Vagina (tissue), 2 donors: ENCODE measurements at places on chromosomes 11 and 22. TPM values are rescaled to one million over a fixed set of nuclear protein-coding genes. Genes with fewer than 3 reads are reported as not detected.

- DNase-seq, result no peak
These were observed 75.3 kb upstream of the MTNR1B start for GRCh38 chr11:92894197-92894596.

DNA sequence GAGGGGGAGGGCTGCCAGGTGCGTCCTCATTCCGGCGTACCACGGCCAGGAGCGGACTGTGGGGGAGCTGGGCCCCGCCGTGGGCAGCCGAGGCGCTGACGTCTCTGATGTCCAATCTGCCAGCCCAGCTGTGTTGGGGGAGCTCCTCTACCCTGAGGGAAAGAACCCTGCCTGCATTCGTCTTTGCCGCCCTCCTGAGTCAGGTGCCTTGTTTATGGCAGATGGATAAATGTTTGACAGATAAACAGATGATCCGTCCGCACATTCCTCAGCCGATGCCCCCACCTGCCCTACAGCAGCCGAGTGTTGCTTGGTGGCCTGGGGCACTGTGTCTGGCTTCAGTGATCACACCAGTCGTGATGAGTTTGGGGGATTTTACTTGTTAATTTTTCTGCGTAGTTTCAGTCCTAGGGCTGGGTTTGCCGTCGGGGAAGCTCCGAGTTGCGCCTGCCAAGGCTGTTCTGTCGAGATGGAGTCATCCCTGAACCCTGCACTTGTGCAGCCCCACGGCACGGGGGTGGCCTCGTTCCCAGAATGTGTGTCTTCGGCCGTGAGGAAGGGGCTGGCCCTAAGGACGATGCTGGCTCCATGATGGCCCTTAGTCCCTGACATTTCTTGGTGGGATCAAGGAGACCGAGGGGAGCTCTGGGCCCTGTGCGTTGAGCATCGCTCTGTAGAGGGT, 1083.9 kb downstream of the BRD1 start:
- peak; percentile 61 for DNase-seq

GRCh38 chr11:12019337-12019736, 10.9 kb upstream of the DKK3 start:
- no peak for DNase-seq

DNA sequence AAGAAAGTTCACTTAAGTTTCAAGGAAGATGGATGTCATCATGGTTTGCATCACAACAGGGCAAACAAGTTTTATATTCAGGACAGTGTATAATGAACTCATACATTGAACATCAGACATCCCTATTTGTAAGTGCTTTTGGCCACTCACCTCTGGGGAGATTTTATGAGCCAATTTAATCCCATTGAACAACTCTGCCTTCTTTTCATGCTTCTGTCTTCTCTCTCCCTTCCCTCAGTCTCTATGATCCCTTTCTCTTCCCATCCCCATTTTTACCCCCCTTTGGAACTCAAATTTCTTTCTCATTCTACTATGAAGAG, 234.3 kb upstream of the POU2AF2 start:
- no peak for DNase-seq

GRCh38 chr11:84588131-84588829, 1038.9 kb downstream of the DLG2 start:
- DNase-seq, result no peak

DNA sequence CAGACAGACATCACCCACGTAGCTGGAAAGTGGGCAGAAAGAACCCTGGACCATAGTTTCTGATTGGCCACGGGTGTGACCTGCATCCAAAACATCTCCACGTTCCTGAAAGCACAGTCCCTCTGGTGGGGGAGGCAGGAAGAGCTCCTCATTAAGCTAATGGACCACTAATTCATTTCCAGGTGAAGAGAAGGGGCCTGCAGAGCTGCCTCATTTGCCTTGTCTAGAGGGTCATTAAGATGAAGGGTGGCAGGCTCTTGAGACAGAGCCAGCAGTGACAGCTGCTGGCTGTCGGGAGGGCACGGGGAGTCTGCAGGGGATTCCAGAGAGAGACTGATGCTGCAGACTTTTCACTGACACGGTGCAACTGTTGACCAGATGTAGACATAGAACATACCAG, 149.6 kb upstream of the OPCML start:
- no peak for DNase-seq

DNA sequence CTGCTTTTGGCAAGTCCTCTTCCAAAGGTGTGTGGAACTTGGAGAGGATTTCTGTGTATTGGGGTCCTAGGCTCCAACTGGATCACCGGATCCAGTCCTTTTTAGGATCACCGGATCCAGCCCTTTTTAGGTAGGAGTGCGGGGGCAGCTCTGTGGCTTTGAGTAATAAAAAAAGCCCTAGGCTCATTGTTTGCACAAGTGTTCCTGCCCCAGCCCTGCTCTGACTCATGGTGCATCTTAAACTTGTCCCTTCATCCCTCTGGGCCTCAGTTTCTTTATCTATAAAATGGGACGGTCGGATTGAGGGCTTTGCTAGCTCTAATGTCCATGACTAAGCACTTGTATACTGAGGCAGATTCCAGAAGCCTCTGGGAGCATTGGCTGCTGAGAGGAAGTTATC, 22.7 kb upstream of the CD44 start:
- no peak for DNase-seq

DNA sequence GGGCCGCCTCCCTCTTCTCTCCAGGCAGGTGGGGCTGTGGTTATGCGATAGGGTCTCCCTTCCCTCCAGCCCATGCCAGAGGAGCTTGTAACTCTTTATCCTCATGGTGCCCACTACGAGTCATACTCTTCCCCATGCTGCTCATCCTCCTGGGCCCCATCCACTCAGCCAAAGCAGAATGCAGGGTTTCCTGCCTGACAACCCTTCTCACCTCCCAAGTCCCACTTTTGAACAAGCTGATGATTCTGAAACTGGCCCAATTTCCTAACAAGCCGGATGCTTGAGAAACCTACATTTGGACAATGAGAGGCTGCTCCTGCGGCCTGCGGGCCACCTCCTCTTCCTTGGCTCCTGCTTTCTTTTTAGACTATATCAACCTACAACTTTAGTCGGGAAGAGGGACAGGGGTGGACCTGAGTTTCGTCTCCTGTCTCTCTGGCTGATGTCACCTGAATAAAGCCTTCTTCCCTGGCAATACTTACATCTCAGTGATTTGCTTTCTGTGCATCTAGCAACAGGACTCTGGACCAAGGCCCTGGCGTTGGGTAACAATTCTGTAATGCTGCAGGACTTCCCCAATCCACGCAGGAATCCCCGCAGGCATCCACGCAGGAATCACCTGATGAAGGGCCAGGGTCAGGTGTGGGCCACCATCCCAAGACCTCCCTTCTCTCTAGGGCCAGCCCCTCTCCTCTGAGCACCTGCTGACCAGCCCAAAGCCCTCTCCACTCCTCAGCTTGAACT, 1.5 kb upstream of the NDUFS8 start:
- DNase-seq, result no peak

DNA sequence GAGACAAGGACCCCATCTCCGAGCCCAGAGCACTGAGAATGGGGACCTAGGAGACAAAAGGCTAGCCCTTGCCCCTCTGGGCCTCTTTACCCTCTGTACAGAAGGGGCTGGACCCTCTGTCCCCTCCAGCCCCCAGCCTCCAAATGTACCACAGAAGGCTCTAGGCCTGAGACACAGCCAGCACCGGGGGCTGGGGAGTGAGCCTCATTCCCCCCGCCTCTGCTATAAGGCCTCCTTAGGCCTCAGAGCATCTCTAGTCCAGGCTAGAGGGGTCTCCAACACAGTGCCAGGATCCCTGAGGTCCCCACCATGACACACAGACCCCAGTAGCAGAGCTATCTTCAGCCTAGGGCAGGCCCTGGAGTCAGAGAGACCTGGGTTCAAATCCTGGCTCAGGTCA, 4.8 kb downstream of the SMTN start:
- no peak for DNase-seq

- DNase-seq, result no peak
These were observed 218.2 kb upstream of the CARD18 start for GRCh38 chr11:105357764-105358163.

DNA sequence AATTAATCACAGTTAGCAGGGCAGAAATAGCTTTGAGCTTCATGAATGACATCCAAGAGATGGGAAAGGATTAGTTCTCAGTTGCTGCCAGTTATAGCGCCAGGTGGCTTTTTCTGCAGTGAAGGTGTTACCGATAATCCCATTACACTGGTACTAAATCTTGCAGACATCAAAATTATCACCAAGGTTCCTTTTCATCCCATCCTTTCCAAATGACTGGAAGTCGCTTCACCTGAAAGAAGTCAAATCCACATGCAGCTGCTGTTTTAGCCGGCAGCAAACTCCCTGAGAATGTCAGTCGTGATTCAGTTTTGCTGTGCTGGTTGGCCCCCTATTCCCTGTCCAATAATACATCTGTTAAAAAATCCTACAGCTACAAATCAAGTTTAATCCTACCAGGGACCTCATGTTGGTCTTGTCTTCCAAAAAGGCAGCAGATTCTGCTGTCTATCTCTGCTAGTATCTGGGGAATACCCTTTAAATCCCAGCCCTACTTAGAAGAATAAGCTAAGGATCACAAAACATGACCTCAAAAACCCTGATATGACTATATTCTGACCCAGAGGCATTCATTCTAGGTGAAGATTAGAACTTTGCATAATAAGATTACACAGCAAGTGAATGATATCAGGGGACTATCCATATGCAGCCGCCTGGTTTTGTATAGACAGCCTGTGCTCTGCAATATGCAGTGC, 31.7 kb downstream of the IMMP1L start:
- DNase-seq, result no peak

GRCh38 chr11:127965939-127966668, 621.3 kb downstream of the ETS1 start:
- no peak for DNase-seq

DNA sequence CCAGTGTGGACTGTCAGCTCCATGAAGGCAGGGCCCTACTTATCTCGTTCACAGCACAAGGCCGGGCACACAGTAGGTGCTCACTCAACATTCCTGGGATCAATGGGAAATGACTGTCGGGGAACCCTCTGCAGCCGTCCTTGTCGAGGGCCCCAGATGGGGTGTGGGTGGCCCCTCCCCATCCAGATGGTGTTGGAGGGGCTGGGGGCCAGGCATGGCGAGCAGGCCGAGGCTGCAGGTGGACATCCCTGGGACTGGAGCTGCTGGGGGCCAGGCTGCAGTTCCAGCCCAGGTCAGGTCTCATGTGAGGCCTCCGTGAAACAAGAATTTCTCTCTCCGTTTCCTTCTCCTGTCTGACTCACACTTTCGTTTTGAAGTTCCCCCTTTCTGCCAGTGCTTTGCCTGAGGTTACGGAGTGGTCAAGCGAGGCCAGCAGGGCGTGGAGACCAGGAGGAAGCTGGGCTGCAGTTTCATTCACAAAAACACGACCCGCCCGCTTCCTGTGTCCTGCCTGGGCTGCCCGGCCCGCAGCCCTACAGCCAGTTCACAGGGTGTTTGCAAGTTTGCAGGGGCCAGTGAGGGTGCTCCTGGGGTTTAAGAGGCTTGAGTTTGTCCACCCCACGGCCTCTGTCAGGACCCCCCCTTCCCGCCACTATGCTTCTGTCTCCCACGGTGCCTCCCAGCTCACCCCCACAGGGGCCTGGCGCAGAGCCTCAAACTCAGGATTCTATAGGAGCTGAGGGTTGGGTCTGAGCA, 4.5 kb downstream of the MYEOV start:
- DNase-seq, result no peak

- no peak for DNase-seq
These were observed 95.4 kb upstream of the GALNT18 start for GRCh38 chr11:11717064-11717725.

DNA sequence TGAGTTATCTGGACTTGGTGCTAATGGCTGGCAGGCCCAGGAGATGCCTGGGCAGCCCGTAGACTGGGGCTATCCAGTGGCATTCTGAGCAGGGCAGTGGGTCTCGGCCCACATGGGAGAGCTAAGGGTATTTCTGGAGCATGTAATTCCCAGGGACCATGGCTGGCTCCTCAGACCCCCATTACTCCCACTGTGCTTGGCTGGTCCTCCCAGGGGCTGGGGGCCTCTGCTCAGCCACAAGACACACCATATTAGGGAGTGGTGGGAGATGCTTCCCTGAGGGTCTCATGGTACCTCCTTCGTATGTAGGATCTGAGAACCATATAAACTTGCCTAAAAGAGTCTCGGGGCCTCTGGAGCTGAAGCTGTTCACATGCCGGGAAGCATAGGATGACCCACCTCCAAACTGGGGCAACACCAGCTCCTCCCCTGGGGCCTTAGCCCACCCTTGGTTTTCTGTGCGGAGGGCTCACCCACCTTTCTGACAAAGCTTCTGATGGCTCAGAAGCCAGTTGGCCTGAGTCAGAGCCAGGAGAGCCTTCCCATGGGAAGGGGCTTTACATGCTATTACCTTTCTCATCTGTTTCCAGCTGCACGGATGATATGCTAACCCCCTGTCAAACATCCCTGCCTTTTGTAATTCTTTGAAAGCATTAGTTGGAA, 9.5 kb upstream of the FTH1 start:
- no peak for DNase-seq

- DNase-seq, result no peak
These were observed 62.2 kb downstream of the ARFGAP3 start for GRCh38 chr22:42794551-42795510.

DNA sequence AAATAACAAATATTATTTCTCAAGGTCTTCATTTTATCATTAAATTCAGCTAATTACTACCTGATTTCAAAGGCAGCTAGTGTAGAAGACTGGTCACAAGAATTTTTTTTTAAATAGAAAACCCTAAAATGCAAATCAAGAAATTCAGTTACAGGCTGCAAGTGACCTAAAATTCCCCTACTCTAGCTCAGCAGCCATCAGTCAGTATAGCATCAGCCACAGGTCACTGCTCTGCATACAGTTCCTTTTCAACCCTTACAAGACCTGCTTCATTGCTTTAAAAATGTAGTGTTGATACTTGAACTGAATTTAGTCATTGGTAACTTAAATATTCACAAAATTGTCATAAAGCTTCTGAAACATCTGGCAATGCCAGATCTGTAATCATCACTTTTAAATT, 9.5 kb upstream of the B3GNT6 start:
- DNase-seq, result no peak

DNA sequence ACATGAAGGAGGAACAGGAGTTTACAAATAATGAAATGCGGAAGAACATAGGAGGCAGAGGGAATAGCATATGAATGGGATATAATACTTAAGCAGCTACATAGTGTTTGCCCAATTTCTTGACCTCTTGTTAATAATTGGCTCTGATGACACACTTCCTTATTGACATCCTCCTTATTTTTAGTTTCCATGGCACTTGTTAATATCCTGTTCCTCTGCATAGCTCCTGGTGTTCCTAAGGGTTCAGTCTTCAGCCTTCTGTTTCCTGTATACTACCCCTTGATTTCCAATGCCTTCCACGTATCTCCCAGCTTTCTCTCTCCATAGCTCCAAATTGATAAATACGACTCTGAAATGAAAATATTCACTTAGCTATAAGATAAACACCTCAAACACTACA, 663.8 kb upstream of the API5 start:
- DNase-seq, result no peak

Gene MS4A4E
- total RNA-seq, result 1.7 TPM

Gene F2
- total RNA-seq, result not detected

Gene WNT11
- 6.9 TPM for total RNA-seq
